Breast epithelium (tissue), 4 donors: ENCODE measurements at places on chromosomes 4 and X. TPM values are rescaled to one million over a fixed set of nuclear protein-coding genes. Genes with fewer than 3 reads are reported as not detected.

AR gene
- total RNA-seq, result 35.7 TPM

IDS gene
- total RNA-seq, result 61.8 TPM

MAGEB2 gene
- not detected for total RNA-seq

OPRPN gene
- not detected for total RNA-seq

GABRQ gene
- not detected for total RNA-seq

FMR1NB gene
- total RNA-seq, result not detected

ZMAT1 gene
- 19.0 TPM for total RNA-seq

MAGEC2 gene
- not detected for total RNA-seq

ZAR1 gene
- total RNA-seq, result not detected

PSMD10 gene
- total RNA-seq, result 36.1 TPM

RS1 gene
- total RNA-seq, result not detected
